SHP77 (cell line): ENCODE measurements at places on chromosomes 11 and 22.

- peak; percentile 67 for DNase-seq
Measured at GRCh38 chr22:39343259-39344045, 6.3 kb upstream of the SYNGR1 start.

DNA sequence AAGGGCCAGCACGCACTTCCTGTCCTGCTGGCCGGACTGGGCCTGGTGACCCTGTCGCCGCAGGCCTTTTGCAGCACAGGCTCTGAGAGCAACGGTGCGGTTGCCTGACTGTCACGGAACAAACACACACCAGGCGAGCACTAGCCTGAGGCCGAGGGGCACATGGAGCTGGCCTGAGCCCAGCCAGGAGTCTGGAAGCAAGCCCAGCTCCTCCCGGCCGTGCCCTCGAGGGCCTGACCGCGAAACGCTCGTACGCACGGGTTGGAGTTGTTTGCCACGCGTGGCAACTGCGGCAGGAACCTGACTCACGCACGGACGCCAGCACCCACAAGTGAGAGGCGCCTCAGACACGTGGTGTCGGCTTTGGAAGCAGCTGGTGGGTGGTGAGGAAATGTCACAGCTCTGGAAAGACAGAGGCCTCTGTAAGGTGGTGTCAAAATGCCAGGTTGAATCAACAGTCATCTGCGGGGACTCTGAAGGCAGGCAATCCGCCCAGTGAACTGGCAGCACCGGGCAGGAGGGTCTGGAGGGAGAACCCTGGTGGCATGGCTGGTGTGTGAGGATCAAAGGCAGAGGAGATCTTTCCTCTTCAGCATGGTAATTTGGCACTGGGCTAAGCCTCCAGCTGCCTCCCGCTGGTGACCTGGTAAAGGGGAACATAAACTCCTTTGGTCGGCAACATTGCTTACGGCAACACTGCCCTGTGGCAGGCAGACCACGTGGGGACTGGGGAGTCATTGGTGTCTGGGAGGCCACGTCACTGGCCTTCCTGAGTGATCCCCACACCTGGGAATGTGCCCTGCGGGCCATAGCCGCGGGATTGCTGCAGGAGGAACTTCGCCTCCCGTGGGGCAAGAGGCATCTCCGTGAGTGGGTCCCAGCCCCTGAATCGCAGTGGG lies 15.3 kb upstream of the IL17REL start:
- DNase-seq: no peak

DNA sequence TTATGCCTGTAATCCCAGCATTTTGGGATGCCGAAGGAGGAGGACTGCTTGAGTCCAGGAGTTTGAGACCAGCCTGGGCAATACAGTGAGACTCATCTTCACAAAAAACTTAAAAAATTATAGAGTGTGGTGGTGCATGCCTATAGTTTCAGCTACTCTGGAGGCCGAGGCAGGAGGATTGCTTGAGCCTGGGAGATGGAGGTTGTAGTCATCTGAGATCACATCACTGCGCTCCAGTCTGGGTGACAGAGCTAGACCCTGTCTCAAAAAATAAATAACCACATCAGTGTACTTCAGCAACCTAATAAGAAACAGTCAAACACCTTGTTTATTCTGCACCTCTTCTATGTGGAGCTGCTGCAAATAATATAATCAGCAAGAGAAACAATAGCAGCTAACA lies 1.4 kb downstream of the NARS2 start:
- DNase-seq: no peak

DNA sequence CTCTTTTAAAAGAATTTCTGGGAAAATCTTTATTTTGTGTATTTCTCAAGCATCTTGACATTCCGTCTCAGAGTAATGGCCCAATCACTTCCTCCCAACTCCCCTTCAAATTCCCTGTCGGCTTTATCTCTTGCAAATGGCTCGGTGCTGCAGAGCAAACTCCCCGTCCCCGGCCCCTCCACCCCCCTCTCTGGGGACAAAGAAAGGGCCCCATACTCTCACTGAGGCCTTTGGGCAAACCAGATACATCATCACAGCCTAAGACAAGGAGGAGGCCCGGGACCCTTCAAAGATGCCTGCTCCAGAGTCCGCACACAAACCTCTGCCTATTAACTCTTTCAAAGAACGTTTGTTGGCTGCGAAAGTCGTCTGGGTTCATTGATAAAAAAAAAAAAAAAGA lies 3.9 kb upstream of the SMIM38 start:
- no peak for DNase-seq

DNA sequence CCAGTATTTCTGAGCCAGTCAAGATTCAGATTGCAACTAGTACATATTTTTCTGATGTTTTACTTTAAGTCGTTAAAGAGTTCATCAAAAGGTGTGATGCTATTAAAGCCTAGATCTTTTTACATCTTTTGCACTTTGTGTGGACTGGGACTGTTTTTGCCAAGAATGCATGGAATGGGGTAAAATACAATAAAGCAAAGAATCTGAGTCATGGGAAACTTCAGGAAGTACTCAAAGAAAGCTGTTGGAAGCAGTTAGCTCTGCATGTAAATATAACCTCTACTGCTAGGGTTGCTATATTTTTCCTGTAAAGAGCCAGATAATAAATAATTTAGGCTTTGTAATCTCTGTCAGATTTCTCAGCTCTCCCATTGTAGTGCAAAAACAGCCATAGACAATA lies 20.9 kb downstream of the ATXN10 start:
- DNase-seq: no peak

DNA sequence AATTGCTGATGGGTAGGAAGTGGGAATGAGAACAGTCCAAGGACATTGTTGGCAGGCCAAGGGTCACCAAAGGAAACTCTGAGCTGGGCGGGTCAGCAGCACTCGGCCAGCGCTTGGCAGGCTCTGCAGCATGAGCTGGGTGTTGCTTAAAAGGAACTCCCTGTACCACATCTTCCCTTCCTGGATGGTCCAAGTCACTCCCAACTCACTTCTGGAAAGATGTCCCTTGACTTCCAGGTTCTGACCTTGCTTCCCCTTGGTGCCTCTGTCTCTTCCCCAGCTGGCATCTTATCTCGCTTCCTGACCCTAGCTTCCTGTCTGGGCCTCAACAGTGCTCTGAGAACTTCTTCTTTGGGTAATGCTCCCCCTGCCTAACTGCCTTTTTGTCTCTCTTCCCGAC lies 24.8 kb upstream of the SWAP70 start:
- DNase-seq: no peak

- no peak for DNase-seq
Measured at GRCh38 chr22:45179276-45180049, 15.7 kb downstream of the NUP50 start.

DNA sequence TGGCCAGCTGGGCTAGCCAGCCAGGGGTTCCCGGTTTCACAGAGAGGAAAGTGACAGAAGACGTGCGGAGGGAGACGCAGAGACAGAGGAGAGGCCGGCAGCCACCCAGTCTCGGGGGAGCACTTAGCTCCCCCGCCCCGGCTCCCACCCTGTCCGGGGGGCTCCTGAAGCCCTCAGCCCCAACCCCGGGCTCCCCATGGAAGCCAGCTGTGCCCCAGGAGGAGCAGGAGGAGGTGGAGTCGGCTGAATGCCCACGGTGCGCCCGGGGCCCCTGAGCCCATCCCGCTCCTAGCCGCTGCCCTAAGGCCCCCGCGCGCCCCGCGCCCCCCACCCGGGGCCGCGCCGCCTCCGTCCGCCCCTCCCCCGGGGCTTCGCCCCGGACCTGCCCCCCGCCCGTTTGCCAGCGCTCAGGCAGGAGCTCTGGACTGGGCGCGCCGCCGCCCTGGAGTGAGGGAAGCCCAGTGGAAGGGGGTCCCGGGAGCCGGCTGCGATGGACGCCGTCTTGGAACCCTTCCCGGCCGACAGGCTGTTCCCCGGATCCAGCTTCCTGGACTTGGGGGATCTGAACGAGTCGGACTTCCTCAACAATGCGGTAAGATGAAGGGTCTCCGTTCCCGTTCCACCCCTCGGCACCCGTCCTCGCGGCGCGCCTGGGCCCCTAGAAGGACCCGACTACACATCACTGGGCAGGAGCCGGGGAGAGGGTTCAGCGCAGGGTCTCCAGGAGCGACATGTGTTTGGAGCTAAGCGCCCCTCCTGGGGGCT lies at the start of gene CREB3L1:
Gene CREB3L1, plus strand, starts transcription at position 41 of the 765 bp plus-strand sequence. Its CDS starts 450 bp downstream, at position 491.
- DNase-seq: peak; percentile 40

- peak; percentile 77 for DNase-seq
Measured at GRCh38 chr22:44337678-44338004, 24.9 kb upstream of the SHISAL1 start.

DNA sequence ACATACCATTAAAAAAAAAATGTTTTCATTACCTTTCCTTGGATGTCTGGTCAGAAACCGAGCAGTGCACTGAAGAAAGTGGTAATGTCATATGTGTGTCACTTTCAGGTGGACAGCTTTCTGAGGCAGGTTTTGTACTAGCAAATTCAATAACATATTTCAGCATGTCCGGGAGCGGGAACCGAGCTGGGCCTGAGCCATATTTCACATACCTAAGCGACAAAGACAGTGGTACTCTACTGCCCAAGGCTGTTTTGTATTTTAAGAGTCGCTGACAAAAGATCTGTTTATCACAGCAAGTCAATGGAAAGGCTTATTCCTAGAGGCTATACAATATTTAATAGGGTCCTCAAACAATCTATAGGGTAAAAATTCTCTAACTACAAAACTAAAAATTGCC lies 38.0 kb downstream of the CLDN25 start:
- no peak for DNase-seq

GRCh38 chr11:64970731-64971151 lies 1.2 kb downstream of the MAJIN start:
- no peak for DNase-seq

GRCh38 chr11:121435132-121435531 lies 17.0 kb upstream of the SORL1 start:
- DNase-seq: no peak

- DNase-seq: no peak
Measured at GRCh38 chr11:61639816-61640443, 40.3 kb upstream of the DAGLA start.

- no peak for DNase-seq
Measured at GRCh38 chr11:120597250-120598215, 86.0 kb downstream of the GRIK4 start.

- DNase-seq: no peak
Measured at GRCh38 chr11:47337229-47337924, 15.1 kb downstream of the MYBPC3 start.

GRCh38 chr11:121608545-121609098 lies 155.9 kb upstream of the SORL1-AS1 start:
- no peak for DNase-seq

DNA sequence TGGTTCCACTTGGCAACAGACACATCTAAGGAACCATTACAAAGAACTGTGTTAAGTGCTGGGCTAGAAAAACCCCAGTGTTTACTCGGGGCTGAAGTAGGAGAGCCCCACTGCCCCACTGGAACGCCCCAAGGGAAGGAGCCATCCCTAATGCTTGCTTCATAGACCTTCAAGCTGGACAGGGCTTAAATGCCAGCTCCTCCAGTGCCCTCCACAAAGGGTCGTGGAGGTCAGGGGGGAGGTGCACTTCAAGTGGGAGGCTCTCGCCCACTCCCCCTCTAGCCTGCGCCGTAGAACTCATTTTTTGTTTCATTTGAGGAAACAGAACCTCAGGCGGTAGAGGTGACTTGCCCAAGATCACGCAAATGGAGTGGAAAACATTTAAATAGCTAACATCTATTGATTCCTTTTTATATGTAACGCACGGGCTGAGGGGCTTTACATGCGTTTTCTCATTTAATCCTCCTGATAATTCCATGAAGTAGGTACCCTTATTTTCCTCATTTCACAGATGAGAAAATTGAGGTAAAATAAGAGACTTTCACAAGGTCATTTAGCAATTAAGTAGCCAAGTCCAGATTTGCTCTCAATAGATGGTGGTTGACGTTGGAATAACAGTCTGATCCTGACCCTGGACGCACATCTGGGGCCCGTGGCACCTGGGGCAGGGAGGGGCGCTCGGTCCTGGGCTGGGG lies 545 bp upstream of the ZDHHC13 start:
- no peak for DNase-seq

- no peak for DNase-seq
Measured at GRCh38 chr22:19429950-19430889, 1.3 kb downstream of the HIRA start.

- DNase-seq: no peak
Measured at GRCh38 chr22:39132281-39132680, 20.2 kb downstream of the CBX7 start.

GRCh38 chr11:7524462-7525235 lies 10.8 kb downstream of the PPFIBP2 start:
- DNase-seq: no peak

- no peak for DNase-seq
Measured at GRCh38 chr11:72704783-72705265, 30.6 kb upstream of the PDE2A start.

DNA sequence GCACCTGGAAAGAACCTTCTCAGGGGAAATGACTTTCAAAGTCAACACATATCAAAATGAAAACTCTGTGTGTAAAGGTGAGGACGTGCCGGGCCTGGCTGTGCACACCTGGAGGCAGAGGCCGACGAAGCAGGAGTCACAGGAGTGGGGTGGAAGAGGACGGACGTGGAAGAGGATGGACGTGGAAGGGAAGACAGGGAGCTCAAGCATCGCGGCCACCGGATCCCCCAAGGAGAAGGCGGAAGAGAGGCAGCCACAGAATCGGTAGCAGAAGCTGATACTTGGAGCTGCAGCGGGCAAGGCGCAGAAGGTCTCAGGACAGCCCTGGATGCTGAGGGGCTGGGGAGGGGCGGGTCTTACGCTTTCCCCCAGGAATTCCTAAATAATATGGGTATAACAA lies 519.8 kb downstream of the BRD1 start:
- no peak for DNase-seq
